GM03348 (cell line): ENCODE measurements at places on chromosomes 1 and 21.
A peak's percentile ranks its signal among the peaks of the same experiment; 100 is the strongest.

GRCh38 chr1:201566933-201567801 is 28.2 kb downstream of the NAV1 start:
- DNase-seq = no peak

GRCh38 chr1:203137324-203137723 is 9.8 kb downstream of the ADORA1 start:
- no peak for DNase-seq

GRCh38 chr1:96361961-96362360 is 359.6 kb upstream of the PTBP2 start:
- no peak for DNase-seq

- no peak for DNase-seq
These were observed 35.7 kb upstream of the USP1 start for GRCh38 chr1:62401034-62401760.

DNA sequence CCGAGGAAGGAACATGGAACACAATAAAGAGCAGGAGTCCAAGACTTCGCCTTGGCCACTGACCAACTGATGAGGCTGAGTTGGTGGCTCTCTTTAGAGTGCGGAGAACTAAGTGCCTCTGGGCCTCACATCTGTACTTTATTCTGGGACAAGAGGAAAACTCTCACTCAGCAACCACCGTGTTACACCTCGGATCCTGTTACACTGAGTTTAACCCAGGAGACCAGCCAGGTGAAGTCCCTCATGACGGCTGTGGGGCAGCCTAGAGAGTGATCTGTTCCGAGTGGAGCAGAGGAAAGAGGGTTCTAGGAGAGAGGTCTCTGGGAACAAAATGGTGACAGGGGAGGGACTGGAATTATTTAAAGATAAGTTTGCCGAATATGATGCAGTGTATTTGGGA is 33.5 kb upstream of the AGL start:
- no peak for DNase-seq

DNA sequence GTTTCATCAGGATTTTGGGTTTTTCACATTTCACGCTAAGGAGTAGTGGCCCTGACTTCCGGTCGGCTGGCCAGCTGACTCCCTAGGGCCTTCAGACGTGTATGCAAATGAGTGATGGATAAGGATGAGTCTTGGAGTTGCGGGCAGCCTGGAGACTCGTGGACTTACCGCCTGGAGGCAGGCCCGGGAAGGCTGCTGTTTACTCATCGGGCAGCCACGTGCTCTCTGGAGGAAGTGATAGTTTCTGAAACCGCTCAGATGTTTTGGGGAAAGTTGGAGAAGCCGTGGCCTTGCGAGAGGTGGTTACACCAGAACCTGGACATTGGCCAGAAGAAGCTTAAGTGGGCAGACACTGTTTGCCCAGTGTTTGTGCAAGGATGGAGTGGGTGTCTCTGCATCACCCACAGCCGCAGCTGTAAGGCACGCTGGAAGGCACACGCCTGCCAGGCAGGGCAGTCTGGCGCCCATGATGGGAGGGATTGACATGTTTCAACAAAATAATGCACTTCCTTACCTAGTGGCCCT is 23.1 kb upstream of the TNFRSF1B start:
- peak; percentile 92 for DNase-seq

- DNase-seq = no peak
These were observed 317.6 kb downstream of the BACH1 start for GRCh38 chr21:29616209-29616751.

- DNase-seq = peak; percentile 6
These were observed 88.9 kb upstream of the TNFSF4 start for GRCh38 chr1:173295995-173296394.

- DNase-seq = peak; percentile 1
These were observed 85.2 kb upstream of the TMPRSS2 start for GRCh38 chr21:41593051-41593759.

DNA sequence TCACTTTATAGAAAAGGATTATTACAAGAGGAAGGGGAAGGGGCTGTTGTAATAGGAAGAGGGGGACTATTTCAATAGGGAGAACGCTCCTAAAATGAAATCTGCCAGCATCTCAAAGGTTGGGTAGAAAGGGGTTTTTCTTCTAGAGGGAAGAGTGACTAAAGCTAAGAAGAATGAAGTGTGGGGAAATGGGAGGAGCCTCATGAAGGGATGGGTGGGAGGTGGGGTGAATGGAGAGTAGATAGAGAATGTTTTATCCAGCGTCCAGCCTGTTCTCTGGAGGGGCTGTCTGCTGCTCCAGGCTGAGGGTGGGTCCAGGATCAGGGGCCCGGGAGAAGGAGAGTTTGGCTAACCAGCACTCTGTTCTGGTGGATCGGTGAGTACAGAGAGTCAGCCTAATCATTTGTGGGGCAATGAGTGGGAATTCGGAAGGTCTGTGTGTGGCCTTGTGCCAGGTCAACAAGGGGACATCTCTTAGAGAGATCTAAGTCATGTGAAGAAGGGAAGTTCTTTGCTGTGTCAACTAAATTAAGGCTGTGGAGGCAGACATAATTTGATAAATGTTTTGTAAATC is 25.2 kb downstream of the VN1R5 start:
- peak; percentile 43 for DNase-seq

- no peak for DNase-seq
These were observed 29.3 kb upstream of the PLXNA2 start for GRCh38 chr1:208273386-208274017.

GRCh38 chr1:106836708-106837107 is 219.8 kb upstream of the PRMT6 start:
- DNase-seq = no peak
